Activated CD4-positive, alpha-beta T cell treated with anti-CD3 and anti-CD28 coated beads, Interleukin-2, amount 10 ng/mL, durations not matched to agents 24 days and 14 days (primary cell): ENCODE measurements at places on chromosomes 16 and 17. TPM values are rescaled to one million over a fixed set of nuclear protein-coding genes. Genes with fewer than 3 reads are reported as not detected.

The KRTAP1-1 gene
- not detected in 2 replicates for total RNA-seq

The RAB37 gene
- total RNA-seq: 5.5 and 7.5 TPM in 2 replicates

The GLYR1 gene
- total RNA-seq: 109 and 119 TPM in 2 replicates

The SHMT1 gene
- total RNA-seq: 58.3 and 62.1 TPM in 2 replicates

- DNase-seq: no peak
Observed at GRCh38 chr17:60351012-60351695, 40.8 kb downstream of the USP32 start.

DNA sequence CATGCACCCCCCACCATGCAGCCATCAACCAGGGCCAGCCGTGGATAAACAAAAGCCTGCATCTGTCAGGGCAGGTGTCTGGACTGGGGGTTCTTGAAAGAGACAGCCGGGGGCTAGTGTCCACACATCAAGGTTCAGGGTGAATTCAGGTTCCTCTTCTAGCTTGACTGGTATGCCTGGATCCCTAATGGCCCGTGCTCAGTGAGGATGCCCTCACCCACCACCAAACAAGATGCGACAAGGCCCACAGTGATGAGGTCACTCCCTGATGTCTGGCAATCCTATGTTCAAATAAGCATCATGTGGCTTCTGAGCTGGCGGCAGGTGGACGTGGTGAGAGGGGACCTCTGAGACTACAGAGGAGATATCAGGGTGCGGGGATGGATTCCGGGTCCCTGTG, 64.6 kb downstream of the GOSR1 start:
- DNase-seq: no peak

DNA sequence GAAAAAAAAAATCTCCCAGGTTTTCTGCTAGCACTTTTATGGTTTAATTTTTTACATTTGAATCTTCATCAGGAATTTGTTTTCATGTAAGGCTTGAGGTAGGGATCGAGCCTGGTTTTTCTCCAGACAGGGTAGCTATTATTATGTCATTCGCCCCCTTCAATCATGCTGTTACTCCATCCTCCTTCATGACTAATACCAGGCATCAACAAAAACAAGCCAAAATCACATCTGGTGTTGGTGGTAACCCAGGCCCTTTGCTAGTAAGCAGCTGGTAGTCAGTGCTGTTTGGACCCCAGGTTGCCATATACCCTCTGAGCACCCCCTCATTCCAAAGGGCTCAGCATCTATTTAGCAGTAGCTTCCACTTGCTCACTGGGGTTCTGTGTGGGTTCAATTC, 29.5 kb downstream of the DRC3 start:
- DNase-seq: no peak

GRCh38 chr17:76307299-76307965, 644 bp downstream of the QRICH2 start:
- no peak for DNase-seq

GRCh38 chr16:11452746-11453389, 107.6 kb downstream of the RMI2 start:
- no peak for DNase-seq

DNA sequence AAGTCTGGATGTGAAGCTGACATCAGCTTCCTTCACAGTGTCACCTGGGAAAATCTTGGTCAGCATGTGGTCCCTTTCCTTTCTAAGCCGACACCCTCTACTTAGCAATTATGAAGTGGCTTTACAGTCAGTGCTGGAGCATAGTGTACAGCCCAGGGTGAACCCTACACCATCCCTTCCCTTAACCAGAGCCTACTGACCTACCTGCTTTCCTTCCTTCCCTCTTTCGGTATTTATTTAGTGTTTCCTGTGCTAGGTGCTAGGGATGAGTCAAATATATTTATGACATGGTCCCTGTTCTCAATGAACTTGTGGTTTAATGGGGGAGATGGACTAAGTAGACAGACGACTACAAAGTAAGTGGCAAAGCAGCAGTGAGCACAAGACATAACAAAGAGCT, 77.5 kb downstream of the CDK5R1 start:
- DNase-seq: no peak

DNA sequence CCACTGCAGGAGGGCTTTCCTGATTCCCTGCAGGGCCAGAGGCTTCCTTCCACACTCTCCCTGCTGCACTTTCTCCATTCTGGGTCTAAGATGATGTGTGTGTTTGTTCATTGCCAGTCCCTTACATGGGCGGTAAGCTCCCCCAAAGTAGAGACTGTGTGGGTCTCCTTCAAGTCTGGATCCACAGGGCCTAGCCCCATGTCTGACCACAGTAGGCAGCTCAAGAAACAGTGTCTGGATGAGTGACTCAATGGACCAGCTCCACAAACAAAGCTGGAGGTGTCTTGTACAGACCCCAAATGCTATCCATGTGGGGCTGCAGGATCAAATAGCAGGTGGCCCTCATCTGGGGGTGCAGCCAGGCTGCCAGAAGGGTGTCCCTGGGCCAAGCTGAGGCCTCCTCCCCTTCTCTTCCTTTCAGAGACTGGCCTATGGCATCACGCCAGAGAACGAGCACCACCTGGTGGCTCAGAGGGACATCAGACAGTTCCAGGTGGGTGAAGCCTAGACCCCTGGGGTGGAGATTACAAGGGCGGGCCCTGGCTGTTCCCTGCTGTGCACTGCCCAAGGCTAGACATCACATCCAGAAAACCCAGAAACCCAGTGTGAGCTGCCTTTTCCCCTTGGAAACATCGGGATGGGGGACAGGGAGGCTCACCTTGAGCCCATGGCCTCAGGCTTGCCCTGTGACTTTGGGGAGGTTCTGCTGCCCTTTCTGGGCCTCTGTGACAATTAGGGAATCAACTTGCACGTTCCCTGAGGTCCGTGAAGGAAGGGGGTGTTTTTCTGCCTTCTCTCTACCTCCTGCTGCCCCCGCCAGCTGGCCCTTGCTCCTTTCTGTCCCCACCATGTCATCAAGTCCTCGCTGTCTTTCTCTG, 45.9 kb downstream of the SLC6A2 start:
- DNase-seq: peak; percentile 79

DNA sequence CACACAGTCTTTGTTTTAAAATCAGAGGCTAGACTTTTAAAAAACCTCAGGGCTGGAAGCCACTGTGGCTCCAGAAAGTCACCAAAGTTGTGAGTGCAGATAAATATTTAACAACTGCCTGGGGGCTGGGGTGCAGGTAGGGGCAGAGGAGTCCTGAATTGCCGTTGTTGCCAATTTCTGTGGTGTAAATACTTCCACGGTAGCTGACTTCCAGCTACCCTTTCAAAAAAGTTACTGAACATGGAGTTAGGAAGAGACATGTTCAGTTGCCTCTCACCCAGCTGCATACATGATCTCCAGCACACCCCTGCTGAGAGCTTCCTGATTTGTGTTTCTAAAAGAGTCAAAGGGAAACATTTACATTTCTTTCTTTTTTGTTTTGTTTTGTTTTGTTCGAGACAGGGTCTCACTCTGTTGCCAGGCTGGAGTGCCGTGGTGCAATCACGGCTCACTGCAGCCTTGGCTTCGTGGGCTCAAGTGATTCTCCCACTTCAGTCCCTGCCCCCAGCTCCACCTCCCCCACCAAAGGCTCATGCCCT, 58.7 kb downstream of the PLXDC1 start:
- DNase-seq: peak; percentile 61

GRCh38 chr17:48499248-48499647, 31.6 kb downstream of the HOXB1 start:
- no peak for DNase-seq

DNA sequence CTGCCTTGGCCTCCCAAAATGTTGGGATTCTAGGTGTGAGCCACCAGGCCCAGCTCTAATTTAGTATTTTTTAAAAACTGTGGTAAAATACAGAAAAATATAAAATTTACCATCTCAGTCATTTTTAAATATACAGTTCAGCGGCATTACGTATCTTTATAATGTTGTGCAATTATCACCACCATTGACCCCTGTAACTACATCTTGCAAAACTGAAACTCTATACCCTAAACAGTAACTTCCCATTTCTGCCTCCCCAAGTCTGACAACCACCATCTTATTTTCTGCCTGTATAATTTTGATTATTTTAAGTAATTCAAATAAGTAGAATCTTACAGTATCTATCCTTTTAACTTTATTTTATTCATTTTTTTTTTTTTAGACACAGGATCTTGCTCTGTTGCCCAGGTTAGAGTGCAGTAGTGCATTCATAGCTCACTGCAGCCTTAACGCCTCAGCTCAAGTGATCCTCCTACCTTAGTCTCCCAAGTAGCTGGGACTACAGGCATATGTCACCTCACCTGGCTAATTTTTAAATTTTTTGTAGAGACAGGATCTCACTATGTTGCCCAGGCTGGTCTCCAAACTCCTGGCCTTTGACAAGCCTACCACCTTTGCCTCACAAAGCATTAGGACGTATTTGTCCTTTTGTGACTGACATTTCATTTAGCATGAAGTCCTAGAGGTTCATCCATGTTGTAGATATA, 10.9 kb upstream of the GGA2 start:
- no peak for DNase-seq
